ENCODE measurements at places on chromosomes 4 and X.

- DNase-seq, result no peak
Observed at GRCh38 chr4:180394312-180394711, 1848.9 kb upstream of the TENM3 start.

DNA sequence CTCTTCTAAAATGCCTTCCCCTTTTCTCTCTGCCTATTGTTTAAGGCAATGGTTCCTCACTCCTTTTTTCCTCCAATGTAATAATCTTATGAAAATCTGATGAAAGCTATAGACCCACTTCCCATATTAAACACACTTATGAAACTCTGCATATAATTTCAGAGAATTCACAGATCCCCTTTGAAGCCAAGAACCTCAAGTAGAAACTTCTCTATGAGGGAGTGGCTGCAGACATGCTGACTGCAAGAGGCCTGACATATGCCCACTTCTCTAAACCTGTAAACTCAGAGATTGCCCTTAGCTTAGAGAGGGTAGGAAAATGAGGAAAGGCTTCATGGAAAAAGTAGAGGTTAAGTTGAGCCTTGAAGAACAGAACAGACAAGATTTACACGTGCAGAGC, 37.6 kb downstream of the TAB3 start:
- DNase-seq, result no peak

GRCh38 chrX:40054793-40055192, 43.0 kb downstream of the BCOR start:
- DNase-seq, result no peak

DNA sequence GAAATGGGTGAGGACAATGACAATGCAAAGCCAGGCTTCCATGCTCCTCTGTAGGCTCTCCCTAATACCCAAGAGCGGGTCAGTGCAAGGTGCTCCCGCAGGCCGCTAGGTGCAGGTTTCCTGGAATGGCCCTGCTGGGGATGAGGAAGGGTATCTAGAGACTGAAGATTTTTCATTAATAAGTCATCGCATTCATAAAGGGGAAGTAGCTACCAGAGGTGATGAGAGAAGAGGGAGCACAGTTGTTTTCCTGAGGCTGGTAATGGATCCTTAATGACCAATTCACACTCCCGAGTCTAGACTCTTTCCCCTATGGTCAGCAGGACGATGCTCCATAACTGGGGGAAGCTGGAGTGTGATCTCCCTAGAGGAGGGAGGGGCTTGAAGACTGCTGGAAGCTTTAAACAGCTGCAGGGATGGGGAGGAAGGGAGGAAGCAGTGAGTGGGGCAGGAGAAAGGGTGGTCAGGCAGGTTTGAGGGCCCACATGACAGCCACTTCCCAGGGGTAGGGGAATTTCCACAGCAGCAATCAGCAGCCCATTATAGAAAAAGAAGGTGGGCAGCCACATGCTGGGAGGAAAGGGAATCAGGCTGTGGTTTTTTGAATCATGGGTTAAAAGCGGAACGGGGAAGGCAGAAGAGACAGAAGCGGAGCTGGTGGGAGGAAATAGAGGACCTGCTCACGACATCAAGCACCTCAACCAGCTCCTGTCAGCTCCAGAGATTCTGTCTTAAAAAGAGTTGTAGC, 10.2 kb upstream of the ATP6AP2 start:
- no peak for DNase-seq

- no peak for DNase-seq
Observed at GRCh38 chrX:69630147-69630546, 14.2 kb downstream of the EDA start.

DNA sequence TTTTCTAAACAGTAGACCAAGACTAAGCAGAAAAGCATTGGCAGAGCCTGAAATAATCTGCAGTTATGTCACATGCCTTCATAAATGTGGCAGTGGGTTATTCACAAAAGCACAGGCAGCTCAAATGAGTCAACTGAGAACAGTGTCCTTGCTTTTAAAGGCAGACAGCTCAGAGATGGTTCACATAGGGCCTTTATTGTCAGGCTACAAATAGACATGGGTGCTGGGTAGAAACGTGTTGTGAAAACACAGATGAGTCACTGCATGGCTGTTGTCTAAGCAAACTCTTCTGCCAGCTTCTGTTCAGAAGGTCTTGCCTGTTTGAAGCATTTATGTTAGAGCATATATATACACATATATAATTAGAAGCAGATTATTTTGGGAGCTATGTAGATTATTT, 118.0 kb downstream of the SLC4A4 start:
- DNase-seq, result no peak

- no peak for DNase-seq
Observed at GRCh38 chr4:46804781-46805413, 104.1 kb downstream of the COX7B2 start.

- DNase-seq, result no peak
Observed at GRCh38 chr4:38077791-38078489, 117.7 kb downstream of the PTTG2 start.

DNA sequence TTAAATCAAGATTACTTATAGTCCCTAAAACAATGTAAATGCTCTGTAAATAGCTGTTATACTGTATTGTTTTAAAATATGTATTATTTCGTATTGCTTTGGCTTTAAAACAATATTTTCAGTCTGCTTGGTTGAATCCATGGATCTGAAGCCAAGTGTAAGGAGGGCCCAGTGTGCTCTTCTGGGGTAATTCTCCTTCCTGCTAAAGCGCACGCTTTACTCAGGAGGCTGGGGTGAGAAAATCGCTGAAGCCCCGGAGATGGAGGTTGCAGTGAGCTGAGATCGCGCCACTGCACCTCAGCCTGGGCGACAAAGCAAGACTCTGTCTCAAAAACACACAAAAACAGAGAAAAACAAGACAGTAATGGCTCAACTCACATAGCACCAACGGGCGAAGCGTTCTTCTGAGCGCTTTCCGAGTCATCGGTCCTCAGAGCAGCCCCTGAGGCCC, 391 bp upstream of the IDUA start:
- no peak for DNase-seq

DNA sequence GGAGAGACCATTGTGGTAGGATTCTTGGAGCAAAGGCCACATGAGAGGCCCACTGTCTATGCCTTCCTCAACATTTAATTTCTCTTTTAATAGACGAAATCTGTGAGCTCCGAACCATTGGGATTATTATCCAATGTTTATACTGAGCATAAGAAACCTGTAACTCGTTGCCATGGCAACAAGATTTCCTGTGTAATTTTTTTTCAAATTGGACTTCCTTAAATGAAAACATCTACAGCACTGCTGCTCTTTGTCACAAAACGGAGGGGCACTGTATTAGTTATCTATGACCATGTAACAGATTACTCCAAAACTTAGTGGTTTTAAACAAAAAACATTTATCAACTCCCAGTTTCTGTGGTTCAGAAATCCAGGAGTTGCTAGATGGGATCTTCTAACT, 38.7 kb downstream of the PPP1R2C start:
- no peak for DNase-seq

- DNase-seq, result no peak
Observed at GRCh38 chrX:31969714-31970113, 897.9 kb upstream of the FTHL17 start.

- no peak for DNase-seq
Observed at GRCh38 chr4:165208741-165209388, 1.5 kb downstream of the KLHL2 start.

GRCh38 chr4:170190265-170190664, 100.5 kb upstream of the AADAT start:
- no peak for DNase-seq

GRCh38 chr4:105058177-105058812, 88.4 kb upstream of the TET2 start:
- DNase-seq, result no peak

DNA sequence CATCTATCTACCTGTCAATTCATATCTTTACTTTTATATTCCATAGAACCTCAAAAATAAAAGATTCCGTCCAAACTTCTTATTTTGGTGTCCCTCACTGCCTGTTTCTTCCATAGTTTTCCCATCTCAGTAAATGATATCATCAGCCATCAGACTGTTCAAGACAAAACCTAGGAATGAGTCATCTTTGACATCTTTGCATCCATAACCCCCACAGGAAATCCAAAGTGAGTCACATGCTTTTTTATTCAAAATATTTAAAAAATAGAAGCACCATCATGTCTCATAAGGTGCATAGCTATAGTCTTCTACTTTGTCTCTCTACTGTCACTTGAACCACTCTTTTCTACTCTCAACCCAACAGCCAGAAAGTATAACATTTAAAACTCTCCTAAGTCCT, 29.9 kb upstream of the CXXC4 start:
- DNase-seq, result no peak

- DNase-seq, result no peak
Observed at GRCh38 chr4:2284934-2285612, 23.2 kb upstream of the MXD4 start.

- DNase-seq, result no peak
Observed at GRCh38 chrX:106862972-106863688, 40.0 kb downstream of the RIPPLY1 start.

- no peak for DNase-seq
Observed at GRCh38 chr4:56427179-56427578, 8.2 kb downstream of the PPAT start.

GRCh38 chrX:133090236-133090809, 6.6 kb downstream of the USP26 start:
- no peak for DNase-seq

- no peak for DNase-seq
Observed at GRCh38 chr4:139849219-139849618, 183.6 kb downstream of the MGST2 start.

DNA sequence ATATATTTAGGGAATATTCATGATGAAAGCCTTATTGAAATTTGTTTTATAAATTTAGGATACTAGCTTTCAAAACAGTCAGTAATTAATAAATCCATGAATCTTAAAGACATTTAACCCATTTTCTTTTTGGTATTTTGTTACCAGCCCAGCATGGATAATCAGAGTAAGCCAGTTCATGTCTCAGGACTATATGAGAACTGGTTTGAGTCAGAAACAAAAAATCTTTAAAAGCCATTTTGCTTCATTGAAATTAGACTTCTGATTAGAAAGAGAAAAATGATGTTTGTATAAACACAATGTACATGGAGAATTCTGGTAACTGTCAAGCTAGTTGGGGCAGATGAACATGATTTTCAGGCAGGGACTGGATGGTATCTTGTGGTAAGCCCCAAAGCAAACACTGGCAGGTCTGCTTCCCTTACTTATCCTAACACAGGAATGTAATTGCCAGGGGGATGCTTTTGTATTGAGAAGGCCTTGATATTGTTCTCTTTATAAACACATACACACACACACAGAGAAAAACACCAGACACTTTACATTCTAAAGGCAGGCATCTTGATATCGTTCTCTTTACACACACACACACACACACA, 9.4 kb downstream of the ARHGAP10 start:
- no peak for DNase-seq

DNA sequence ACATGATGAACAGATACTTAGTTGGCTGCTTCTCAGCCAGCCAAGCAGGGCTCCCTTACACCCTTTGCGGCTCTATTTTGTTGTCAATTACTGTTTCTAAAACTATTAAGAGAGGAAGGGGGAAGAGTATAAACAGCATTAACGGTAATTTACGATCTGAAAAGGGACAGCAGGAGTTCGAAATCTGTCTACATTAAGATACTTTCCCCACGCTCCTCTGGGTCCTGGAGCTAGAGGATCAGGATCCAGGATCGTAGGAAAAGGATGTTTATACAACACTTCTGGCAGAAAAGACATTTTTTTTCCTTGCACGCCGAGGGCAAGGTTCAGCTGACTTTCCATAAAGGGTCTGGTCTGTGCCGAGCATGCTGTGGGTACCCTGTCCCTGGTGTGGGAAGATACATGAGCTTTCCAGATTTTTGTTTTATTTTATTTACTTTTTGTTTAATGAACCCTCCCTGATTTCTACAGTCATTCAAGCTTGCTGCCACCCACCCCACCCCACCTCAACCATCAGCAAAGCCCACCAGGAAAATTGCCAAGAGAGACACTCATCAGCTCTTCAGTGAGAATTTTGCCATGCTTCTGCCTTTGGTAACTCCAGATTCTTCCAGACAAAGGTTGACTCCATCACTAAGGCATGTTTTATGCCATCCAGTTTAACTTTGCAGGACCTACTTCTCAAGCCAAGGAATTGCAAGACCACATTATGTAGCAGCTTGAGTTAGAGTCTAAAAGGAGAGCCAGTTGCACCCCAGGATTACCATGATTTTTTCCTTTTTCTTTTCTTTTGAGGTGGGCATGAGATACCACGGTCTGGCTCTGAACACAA, 188.1 kb downstream of the QDPR start:
- DNase-seq, result no peak

DNA sequence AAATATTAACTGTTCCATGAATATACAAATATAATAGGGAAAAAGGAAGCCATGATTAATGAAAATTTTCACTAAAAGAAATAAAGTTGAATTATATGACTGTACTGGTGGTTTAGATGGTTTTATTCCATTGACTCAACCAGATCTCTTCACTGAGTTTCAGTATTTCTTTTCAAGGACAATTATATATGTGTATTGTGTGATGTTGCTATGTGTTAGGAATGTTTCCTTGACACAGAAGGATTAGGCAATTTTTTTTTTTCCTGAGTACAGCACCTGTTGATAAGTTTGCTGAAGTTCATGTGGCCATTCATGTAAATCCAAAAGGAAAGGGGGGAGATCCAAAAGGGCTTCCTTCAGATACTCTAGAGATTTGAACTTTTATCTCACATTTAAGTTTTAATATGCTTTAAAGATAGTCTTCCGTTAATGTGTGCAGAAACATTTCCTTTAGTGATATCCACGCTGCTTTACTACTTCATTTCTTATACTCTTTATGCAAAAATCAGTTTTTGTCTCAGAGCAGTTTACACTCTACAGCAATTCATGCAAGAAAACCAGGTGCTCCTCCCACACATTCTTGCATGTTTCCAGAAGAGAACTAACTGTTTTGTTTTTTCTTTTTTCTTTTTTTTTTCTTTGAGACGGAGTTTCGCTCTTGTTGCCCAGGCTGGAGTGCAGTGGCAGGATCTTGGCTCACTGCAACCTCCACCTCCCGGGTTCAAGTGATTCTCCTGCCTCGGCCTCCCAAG, 249.1 kb downstream of the RPA4 start:
- no peak for DNase-seq

GRCh38 chr4:95155759-95156451, 392.9 kb downstream of the UNC5C start:
- no peak for DNase-seq

GRCh38 chr4:75180790-75181776, 248.2 kb downstream of the PARM1 start:
- DNase-seq, result no peak

DNA sequence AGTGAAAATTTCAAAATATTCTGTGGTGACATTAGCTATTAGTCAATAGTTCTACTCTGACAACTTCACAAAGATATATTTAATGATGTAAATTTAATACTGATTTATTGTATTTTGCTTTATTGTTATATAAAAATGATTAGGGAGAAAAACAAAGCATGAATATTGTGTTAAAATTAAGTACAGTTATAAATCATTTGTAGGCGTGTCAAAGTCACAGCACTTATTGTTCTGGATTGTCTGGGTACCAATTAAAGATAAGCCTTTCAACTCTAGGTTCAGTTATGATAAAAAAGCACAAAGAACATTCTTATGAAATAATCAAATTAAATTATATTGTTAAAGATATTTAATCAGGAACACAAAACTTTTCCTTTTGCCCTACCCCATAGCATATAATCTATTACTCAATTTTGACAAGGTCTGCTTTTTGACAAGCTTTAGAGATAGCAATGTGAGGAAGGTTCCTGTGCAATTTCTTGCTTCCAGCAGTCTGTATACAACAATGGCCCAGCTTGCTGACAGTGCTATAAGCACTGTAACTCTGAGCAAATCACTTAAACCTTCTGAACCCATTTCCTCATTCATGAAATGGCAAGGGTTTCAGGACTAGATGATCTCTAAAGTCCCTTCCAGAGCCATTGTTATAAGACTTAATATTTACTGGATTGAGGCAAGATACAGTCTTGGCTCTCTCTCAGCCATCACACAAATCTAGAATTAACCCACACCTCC, 910.3 kb upstream of the LCORL start:
- DNase-seq, result no peak

- no peak for DNase-seq
Observed at GRCh38 chr4:3085948-3086670, 11.6 kb downstream of the HTT start.
